ENCODE measurements at places on chromosomes 1 and 21.

DNA sequence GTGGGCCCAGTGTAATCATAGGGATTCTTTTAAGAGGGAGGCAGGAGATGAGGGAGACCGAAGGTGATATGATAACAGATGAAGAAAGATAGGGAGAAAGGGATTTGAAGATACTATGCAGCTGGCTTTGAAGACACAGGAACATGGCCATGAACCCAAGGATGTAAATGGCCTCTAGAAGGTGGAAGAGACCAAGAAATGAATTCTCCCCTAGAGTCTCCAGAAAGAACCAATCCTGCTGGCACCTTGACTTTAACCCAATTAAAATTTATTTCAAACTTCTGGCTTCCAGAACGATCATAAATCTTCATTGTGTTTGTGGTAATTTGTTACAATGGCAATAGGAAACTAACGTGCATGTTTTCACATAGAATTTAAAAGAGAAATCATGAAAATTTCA is 95.0 kb upstream of the GORAB start:
- no peak for DNase-seq

DNA sequence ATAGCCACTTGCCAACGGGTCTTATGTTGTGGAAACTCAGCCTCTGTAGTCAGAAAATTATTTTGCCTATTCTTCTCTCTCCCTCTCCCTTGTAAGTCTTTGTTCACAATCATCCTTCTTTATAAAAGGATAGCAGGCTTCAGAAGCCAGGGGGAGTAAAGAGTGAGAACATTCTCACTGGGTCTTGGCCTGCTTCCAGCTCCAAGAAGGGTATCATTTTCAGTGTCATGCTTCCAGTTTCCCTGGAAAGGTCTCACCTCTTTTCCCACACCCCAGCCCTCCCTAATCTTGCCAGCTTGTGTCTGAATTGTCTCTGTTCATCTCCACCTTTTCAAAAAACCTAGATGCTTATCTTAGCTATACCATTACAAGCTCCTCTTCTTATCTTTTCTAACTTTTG is 346.2 kb upstream of the LRRC7 start:
- DNase-seq, result no peak

DNA sequence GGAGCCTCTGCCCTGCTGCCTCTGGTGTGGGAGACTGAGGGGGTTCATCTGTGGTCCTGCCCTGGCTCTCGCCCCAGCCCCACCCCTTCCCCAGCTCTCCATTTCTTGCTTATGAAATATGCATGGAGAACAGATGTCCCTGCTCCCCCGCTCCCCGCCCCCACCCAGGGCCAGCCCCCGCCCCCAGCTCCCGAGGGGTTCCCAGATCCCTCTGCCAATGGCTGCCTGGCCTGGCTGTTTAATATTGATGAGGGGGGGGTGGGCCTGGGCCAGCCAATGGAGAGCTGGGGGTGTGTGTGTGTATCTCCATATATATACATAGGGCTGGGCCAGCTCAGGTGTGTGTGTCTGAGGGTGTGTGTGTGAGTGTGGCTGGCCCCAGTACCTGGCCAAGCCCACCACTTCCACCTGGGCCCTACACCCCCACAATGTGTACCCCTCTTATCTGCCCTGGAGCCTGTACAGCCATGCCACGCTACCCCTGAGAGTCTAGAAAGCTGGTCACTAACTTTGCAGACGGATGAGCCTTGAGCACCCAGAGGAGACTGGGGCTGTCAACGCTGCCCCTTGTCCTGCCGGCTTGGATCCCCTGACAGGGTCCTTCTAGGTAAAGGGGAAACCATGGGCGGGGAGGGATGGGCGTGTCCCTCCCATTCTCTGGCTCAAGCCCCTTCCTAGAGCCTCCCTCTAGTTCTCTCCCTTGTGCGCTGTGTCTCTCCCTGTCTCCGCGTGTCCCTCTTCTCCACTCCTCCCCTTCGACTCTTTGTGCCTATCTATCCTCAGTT is at the start of gene NHLH1:
NHLH1 (plus strand) TSS at position 341 of the 785 bp plus-strand sequence. CDS start 3,661 bp downstream, outside the sequence.
- DNase-seq, result no peak

DNA sequence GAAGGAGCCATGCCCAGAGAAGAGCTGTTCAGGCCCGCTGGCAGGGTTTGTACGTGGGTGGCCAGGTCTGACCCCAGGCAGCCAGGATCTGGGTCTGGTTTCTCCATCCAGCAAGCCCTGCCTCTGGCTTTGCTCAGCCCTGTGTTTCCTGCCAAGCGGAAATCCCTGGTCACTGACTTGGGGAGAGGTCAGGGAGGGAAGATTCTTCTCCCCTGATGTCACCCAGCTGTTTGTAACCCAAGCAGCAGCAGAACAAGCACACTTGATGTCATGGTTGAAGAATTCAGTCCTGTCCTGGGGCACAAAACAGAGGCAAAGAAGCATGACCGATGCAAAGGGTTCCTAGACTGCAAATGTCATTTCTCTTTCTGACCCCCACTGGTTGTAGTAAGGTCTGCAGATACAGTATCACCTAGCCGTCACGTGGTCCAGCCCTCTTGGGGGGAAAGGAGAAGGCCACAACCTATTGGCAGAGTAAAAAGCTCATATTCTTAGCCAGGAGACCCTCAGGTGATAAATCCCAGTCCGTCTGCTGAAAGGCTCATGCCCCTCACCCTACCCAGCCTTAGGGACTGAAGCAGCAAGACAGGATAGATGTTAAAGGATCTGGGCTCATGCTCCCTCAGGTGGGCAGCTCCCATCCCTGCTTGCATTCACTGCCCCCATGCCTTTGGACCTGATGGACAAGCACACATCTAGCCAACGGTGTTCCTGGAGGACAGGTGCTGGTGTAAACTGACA is 120.9 kb downstream of the SYT2 start:
- no peak for DNase-seq

- no peak for DNase-seq
Observed at GRCh38 chr1:241615043-241615974, 24.9 kb downstream of the CHML start.

- DNase-seq, result no peak
Observed at GRCh38 chr1:18201997-18202719, 94.6 kb downstream of the IGSF21 start.

DNA sequence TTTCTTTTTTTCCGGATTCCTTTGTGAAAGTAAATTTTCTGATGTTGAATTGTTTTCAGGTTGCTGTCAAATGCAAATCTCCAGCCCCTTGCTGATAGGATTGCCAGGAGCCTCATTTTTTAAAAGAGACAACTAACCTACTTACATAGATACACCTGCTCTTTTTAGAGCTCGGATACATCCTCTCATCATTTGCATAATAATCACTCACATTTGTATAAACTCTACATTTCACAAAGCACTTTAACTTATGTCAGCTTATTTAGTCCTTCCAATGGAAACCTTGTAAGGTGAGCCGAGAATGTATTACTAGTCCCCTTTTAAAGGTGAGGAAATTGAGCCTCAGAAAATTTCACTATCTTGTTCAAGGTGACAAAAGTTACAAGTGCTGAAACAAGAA is 84.8 kb downstream of the KCTD3 start:
- DNase-seq, result no peak
